C1 segment of cervical spinal cord (tissue), 14 donors: ENCODE measurements at places on chromosomes 6 and 20.
A peak's percentile ranks its signal among the peaks of the same experiment; 100 is the strongest.

- DNase-seq: no peak
Measured at GRCh38 chr6:14770040-14770439, 475.8 kb upstream of the JARID2 start.

DNA sequence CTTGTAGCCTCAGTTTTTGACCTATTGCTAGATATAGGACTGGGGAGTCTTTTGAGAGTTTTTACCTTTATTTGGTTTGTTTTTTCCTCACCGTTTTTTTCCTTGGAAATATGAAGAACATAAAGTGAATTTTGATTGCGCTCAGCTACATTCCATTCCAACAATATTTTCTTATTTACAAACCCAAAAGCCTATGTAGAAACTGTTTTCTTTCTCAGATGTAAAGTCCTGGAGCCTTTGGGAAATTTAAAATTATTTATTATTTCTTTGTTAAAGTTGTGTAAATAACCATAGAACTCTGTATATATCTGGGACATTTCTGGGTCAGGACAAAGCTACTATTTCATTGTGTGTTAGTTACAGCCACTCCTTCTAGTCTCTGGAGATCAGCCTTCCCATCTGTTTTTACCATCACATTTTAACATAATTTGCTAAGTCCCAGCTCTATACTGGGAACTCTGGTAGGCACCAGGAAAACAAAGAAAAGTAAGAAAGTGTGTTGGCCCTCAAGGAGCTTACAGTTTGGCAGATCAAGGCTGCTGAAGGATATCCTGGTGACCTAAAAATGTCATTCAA, 68.8 kb downstream of the JAG1 start:
- no peak for DNase-seq

GRCh38 chr20:63372971-63373885, 12.1 kb upstream of the CHRNA4 start:
- no peak for DNase-seq

DNA sequence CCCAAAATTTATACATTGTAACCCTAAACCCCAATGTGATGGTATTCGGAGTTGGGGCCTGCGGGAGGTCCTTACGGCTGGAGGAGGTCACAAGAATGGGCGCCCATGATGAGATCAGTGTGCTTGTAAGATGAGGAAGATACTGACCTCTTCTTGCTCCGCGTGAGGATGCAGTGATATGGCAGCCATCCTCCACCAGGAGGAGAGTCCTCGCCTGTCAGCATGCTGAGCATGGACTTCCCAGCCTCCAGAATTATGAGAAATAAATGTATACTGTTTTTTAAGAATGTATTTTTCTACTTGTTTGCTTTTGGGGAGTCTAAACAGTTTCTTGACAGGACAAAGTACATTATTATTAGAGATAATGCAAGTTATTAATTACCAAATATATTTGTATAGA, 8.7 kb upstream of the SYNDIG1 start:
- no peak for DNase-seq

GRCh38 chr20:35077341-35077740, 15.3 kb downstream of the TRPC4AP start:
- no peak for DNase-seq

DNA sequence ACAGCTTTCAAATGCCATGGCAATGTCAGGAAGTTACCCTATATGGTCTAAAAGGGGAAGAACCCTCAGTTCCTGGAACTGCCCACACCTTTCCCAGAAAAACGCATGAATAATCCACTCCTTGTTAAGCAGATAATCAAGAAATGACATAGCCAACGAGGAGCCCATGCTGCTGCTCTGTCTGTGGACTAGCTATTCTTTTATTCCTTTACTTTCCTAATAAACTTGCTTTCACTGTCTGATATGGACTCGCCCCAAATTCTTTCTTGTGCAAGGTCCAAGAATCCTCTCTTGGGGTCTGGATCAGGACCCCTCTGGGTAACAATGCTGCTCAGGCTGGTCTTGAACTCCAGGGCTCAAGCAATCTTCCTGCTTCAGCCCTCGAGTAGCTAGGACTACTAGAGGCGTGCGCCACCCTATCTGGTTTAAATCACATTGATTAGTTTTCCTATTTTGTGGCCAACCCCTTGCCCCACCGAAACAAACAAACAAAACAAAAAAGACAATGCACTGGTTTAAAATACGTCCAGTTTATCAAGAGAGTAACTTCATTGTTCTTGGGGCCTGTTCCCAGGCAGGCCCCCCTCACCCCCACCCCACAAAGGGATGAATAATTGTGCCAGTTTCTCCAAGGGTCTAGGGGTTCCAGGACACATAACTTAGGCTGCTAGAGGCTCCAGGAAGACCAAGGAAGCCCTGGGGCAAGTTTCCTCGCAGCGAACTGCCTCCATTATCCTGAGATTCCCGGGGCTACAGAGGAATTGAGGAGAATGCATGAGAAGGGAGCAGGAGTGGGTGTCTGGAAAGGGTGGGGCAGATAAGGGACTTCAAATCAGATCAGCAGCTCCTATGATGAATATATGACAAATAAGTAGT, 10.1 kb upstream of the AKAP12 start:
- DNase-seq: no peak

- no peak for DNase-seq
Measured at GRCh38 chr6:41111017-41111416, 38.2 kb downstream of the NFYA start.

DNA sequence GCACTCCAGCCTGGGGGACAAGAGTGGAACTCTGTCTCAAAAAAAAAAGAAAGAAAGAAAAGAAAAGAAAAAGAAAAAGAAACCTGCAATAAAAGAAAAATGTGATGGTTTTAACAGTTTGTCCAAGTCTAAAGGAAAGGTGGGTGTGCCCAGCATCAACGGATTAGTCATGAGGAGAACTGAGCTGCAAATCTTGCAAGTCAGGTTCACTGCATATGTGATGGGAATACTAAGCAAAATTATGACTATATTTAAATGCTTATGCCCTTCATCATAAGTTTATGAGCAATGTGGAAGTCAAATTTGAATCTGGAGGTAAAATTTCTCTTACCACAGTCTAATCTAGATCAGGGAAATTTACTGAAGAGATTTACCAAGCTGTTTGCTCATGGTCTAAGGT, 13.1 kb upstream of the CDK19 start:
- no peak for DNase-seq

DNA sequence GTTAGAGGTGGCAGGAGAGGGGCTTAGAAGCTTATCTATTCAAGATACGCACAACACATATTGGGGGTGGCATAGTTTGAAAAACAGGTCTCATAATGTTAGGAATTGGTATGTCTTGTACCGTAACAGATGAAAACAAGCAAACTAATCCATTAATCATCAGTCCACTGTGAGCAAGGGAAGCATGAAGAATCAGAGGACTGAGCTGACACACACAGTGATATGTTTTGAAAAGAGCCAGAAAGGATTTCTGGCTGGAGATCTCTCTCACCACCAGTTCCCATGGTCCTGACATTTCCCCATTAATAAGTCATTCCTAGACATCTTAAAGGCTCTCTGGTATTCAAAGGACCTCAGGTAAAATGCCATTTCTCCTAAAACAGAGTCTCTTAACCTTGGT, 158.8 kb upstream of the PHACTR1 start:
- DNase-seq: no peak

GRCh38 chr20:2237059-2237458, 58.7 kb upstream of the TGM3 start:
- no peak for DNase-seq

- DNase-seq: no peak
Measured at GRCh38 chr6:34543421-34543820, 12.7 kb downstream of the SPDEF start.

- DNase-seq: no peak
Measured at GRCh38 chr6:41346441-41346840, 11.0 kb downstream of the NCR2 start.

DNA sequence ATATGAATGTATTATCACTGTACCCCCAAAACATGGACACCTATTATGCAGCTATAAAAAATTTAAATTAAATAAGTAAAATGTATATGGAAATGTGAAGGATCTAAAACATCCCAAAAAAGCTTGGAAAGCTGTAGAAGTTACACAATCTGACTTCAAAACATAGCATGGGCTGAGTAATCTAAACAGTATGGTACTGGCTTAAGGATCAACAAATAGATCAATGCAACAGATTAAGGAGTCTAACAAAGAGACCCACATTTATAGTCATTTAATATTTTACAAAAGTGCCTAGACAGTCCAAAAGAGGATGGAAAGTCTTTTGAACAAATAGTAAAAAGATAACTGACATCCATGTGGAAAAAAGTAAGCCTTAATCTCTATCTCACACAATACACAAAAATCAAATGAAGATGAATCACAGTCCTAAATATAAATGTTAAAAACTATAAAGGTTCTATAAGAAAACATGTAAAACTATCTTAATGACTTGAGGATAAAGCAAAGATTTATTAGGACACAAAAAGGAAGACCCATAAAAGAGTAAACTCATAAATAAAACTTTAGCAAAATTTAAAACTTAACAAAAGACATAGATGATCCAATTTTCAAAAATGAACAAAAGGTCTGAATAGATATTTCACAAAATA, 46.8 kb downstream of the RANBP9 start:
- DNase-seq: no peak

- no peak for DNase-seq
Measured at GRCh38 chr6:103036846-103037245, 1643.3 kb downstream of the GRIK2 start.

GRCh38 chr6:82365016-82365795, 1.6 kb downstream of the TPBG start:
- no peak for DNase-seq

DNA sequence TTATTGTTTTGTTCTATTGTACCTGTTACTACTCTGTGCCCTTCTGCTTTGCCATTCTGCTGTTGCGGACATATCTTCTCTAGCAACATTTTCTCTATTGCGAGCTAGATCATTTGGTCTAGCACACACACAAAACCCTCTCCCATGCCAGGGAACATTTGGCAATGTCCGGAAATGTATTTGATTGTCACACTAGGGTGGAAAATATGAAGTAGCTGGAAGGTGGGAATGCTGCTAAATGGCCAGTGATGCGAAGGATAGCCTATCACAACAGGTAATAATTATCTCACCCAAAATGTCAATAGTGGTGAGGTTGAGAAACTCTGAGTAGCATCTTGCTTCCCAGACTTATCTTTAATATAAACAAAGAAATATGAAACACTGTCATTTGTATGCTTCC, 331.9 kb downstream of the HTR1B start:
- no peak for DNase-seq

DNA sequence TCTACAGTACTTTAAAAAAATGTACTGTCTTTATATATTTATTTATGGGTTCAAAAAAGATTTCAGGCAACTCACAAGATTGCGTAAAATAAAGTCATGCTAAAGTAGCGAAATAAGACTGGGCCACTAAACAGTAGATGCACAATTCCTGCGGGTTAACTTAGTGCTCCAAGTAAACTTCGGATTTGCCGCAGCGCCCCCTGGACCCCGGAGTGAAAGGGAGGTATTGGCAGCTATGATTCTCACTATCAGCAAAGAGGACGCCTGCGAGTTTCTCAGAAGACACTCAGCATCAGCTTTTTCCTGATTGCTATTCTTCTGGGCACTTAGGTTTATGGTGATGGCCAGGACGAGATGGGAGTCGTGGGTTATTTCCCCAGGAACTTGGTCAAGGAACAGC, 1.4 kb downstream of the OTOR start:
- no peak for DNase-seq

- DNase-seq: no peak
Measured at GRCh38 chr20:62354031-62354808, 12.9 kb downstream of the LAMA5 start.

DNA sequence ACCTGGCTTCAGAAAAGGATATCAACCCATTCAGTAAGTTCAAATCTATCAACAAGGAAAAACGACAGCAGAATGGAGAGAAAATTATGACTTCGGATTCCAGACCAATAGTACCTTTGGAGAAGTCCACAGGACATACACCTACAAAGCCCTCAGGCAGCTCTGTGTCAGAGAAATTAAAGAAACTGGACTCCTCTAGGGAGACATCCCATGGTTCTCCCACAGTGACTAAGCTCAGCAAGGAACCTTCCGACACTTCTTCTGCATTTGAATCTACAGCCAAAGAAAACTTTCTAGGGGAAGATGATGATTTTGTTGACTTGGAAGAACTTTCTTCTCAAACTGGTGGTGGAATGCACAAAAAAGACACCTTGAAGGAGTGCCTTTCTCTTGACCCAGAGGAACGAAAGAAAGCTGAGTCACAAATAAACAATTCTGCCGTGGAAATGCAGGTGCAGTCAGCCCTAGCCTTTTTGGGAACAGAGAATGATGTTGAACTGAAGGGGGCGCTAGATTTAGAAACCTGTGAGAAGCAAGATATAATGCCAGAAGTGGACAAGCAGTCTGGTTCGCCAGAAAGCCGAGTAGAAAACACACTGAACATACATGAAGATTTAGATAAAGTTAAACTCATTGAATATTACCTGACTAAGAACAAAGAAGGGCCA, 67.4 kb upstream of the HINT3 start:
- no peak for DNase-seq

DNA sequence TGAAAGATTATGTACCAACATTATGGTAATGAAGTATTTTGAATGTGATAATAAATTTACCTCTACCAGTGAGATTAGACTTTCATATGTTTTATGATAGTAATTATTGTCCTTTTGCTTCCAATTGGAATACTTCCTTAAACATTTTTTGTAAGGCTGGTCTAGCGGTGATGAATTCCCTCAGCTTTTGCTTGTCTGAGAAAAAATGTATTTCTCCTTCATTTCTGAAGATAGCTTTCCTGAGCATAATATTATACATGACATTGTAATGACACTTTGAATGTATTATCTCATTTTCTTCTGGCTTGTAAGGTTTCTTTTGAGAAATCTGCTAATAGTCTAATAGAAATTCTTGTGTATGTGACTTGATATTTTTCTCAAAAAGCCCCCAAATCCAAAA, 18.6 kb upstream of the EDN1 start:
- DNase-seq: no peak

DNA sequence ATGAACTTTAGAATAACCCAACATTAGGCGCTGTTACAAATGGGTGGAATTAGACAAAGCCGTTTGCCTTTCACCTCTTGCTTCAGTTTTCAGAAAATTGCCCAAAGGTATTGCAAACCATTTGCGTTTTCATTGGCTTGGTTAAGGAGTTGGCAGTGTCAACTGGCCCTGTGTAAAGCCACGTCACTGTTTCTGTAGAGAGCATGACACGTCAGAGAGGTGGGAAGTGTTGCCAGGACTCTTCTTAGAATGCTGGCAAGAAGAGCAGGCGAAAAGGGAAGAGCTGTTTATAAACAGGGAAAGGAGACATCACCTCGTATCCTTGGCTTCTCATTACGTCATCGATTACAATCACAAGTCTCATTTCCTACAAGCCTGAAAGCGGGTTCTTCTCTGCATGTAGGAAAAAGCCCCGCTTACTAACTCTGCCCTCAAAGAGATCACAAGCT, 4.2 kb upstream of the IRF4 start:
- DNase-seq: no peak

GRCh38 chr6:124795643-124796463, 166.4 kb upstream of the RNF217 start:
- DNase-seq: peak; percentile 18

DNA sequence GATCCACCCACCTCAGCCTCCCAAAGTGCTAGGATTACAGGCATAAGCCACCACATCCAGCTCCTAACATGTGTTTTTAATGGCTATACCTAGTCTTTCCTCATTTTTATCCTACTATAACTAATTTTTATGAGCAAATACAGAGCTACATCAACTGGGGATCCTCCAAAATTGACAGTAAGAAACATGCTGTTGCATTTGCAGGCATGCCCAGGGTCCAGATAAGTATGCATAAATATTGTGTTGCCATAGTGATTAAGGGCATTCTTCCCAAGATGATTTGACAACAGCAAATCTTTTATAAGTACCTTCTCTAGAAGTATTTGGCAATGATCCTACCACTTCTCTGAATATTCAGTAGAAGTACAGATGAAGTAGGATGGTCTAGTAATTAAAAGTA, 41.9 kb upstream of the MOXD1 start:
- DNase-seq: no peak

- no peak for DNase-seq
Measured at GRCh38 chr6:167645368-167645767, 181.3 kb upstream of the AFDN start.
